ENCODE measurements at places on chromosomes 3 and 15.

DNA sequence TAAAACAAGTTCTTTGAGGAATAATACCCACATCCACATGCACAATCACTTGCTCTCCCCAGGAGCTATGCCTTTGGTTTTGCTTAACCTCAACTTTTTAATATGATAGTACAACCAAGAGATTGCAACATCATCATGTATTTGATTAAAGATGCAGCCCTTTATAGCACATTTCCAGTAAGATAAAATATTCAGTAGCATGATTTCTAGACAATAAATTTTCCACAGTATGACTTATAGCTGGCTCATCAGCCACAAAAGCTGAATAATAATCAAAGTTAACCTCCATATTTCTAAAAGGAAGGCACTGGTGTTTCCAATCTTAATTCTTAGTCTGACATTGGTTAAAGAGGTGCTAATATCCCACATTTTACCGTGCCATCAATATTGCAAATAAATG lies 622.5 kb downstream of the TBL1XR1 start:
- DNase-seq: no peak

DNA sequence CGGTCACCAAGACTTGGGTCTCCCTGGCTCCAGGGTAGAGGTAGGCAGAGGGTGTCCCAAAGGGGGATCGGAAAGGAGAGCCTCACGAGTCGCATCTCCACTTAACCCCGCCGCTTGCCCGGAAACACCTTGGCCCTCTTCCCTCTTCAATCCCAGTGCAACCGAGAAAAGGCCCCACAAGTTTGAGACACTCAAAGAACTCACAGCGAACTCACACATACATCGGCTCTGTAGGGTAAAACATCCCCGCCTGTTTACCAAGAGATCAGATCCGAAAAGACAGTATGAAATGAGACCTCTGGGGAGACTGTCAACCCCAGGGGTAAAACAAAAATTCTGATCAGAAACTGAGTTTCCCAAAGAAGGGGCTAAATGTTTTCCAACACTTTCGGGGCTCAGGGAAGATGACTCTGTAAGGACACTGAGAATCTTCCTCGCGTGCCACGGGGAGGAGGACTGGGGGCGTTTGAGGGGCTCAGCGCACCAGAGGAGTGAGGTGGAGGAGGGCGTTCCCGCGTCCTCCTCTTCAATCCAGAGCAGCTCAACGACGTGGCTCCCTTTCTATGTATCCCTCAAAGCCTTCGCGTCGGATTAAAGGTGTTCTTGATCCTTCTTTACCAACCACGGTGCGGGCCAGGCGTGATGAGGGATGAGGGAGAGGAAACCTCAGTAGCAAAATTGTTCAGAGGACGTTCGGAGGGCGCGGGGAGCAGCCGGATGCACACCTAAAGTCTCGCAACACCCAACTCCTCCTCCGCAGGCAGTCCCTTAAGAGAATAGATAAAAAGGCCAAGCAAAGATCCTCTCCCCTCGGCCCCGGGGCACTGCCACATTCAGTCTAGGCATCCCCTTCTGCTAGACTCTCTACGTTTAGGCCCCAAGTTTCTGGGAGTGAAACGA lies 3.7 kb downstream of the WNT5A start:
- DNase-seq: no peak

GRCh38 chr3:131233900-131234668 lies 147.5 kb upstream of the NUDT16 start:
- no peak for DNase-seq

GRCh38 chr15:66773129-66773873 lies 71.3 kb downstream of the SMAD6 start:
- DNase-seq: no peak

- DNase-seq: no peak
These were observed 272.1 kb downstream of the UNC13C start for GRCh38 chr15:54250326-54250725.

DNA sequence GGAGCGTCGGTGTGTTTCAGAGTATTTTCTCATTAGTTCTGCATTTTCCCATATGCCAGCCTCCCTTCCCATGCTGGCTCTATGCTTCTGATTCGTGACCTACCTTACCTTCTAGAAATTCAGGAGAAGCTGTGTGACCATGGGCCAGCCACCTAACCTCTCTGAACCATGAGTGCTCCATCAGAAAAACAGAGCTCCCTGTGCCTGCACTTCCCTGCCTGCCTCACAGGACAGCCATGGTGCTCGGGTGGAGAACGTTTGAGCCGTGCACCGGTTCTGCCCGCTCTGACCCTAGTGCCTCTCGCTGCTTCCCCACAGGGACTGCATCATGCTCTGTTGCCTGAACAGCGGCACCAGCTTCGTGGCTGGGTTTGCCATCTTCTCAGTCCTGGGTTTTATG lies 74.5 kb upstream of the SLC6A1 start:
- no peak for DNase-seq

DNA sequence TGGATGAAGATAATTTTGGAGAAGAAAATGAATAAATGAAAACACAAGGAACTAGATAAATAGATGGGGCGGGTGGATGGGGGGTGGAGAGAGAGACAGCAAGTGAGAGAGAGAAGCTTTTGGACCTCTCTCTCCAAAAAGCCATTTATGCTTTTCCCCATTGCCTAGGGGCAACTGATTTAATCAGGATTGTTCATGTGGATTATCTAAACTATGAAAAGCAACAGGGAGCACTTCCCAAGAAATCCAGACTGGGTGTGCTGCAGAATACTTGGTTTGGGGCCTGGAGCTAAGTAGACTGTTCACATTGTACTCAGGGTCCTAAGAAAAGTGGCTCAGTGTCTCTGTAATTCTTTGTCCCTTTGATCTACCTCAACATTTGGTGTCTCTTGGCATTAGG lies 367.0 kb downstream of the TIGIT start:
- DNase-seq: no peak

DNA sequence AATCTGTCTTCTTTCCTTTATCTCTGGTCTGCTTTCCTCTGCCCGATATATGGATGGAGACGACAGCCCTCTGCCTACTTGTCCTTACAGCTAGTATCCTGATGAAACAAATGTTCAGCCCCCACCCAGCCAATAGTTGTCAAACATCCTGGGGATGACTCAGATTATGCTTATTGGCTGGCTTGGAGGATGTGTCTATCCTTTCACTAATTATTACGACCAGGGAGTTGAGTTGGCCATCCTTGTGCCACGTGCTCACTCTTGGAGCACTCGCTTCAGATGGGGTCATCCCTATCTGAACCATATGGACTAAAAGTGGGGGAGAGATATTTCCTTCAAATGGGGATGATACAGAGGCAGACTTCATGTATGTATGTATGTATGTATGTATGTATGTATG lies 6.4 kb upstream of the MAP3K13 start:
- no peak for DNase-seq

GRCh38 chr3:22353126-22353525 lies 602.1 kb upstream of the ZNF385D start:
- no peak for DNase-seq

DNA sequence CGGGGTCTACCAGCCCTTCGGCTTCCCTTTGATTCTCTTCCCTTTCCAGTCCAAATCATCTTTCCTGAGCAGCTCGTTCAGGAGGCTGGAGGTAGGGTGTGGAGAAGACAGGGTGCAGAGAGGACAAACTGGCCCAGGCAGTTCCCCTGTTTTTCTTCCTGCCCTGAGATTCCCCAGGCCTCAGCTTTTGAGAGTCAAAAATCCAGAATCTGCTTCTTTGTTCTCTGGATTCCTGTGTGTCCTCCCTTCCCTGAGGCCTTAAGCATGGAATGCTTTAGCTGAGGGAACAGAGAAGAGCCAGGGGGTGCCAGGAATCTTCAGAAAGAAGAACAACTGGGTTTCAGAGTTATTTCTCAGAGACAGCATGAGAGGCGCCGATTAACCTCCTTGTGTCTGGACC lies 26.7 kb upstream of the LRTM1 start:
- no peak for DNase-seq

DNA sequence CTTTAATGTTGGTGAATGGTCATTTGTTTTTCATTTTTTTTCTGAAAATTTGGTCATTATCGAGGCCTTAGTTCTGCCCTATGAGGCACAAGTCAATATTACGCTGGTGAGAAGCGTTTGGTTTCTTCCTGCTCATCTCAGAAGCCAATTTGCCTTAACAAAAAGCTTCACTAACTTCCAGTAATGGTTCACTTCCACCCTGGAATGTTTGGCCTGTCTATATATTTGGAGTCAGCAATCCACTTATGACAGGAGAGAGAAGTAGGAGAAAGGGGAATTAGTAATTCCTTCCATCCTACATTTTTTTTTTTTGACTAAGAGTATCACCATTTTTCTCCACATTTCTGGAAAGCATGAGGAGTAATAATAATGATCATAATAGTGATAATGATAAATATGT lies 124.4 kb downstream of the DIPK2A start:
- no peak for DNase-seq

GRCh38 chr15:38877471-38877870 lies 312.9 kb upstream of the RASGRP1 start:
- DNase-seq: no peak
